Left ventricle myocardium inferior (tissue), 1 donor: ENCODE measurements at places on chromosomes 6 and 20.

GRCh38 chr6:147447835-147448611 is 60.5 kb upstream of the SAMD5 start:
- DNase-seq = no peak

- no peak for DNase-seq
Measured at GRCh38 chr6:141421378-141421777, 711.3 kb upstream of the GJE1 start.

DNA sequence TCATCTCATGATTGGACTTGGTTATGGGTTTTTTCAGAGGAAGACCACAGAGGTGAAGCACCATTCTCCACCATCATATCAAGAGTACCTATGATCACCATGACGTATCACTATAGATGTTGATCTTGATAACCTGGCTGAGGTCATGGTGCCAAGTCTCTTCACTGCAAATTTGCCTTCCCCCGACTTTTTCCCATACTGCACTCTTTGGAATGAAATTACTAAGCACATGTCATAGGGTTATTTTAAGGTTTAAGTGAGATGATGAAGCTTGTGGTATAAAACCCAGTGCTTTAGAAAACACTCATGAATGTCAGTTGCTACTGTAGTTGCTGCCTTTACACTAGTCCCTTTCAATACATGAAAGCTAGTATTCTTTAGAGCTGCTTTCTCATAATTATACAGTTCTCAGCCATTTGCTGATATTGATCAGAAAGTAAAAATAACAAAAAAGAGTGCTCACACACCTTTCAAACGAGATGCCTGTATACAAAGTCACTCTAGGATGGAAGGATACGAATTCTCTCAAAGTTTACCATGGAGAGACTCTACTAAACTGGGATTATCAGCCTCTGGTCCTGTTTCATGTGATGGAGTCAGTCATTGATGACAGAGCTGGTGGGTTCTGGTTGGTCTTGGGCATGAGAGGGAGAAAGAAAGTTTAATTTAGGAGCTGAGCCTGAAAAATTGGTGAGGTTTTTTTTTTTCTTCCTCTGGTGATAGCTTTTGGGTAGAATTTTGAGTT is 228.1 kb downstream of the PRL start:
- DNase-seq = no peak

- no peak for DNase-seq
Measured at GRCh38 chr6:83231146-83231545, 38.0 kb downstream of the RWDD2A start.

- peak; percentile 22 for DNase-seq
Measured at GRCh38 chr6:168219804-168220203, 99.8 kb downstream of the DACT2 start.

GRCh38 chr6:49540614-49541013 is 9.9 kb upstream of the C6orf141 start:
- no peak for DNase-seq

- DNase-seq = peak; percentile 83
Measured at GRCh38 chr6:143060354-143060805, 309 bp upstream of the AIG1 start.

GRCh38 chr6:7147051-7147671 is 39.4 kb downstream of the RREB1 start:
- no peak for DNase-seq

DNA sequence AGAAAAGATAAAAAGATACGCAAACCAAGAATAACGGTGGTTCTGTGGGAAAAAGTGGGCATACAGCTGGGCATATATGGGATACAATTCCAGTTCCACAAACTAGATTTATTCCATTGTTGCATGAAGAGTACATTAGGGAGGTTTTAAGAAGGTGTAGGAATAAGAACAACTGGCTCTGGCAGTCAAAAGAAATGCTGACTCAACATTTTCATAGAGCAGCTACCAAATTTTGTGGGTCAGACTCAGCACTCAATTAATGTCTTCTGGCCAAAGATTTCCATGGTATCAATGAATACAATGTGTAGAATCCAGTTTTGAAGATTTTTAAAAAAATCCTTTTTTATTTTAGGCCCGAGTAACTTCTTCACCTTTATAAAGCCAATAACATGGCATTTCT is 40.2 kb downstream of the TP53INP2 start:
- DNase-seq = no peak

DNA sequence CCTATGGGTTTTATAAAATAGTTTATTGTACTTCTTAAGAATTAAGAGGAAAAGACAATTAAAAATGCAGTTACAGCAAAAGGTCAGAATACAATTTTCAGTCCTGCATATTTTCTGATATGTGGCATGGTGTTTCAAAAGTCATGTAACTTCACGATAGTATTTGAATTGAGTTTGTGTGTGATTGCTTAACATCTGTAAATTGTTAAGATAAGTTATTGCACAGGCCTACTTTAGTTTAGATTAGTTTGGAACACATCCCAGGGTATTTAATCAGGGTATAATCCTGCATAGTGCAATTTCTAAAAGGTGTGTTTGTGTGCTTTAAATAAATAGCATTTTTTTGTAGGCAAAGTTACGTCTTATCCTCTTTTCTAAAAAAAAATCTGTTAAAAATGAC is 289.6 kb downstream of the RIMS1 start:
- no peak for DNase-seq

GRCh38 chr6:96235927-96236326 is 220.2 kb downstream of the FUT9 start:
- DNase-seq = no peak

GRCh38 chr6:168053086-168053956 is 25.7 kb downstream of the FRMD1 start:
- DNase-seq = no peak

DNA sequence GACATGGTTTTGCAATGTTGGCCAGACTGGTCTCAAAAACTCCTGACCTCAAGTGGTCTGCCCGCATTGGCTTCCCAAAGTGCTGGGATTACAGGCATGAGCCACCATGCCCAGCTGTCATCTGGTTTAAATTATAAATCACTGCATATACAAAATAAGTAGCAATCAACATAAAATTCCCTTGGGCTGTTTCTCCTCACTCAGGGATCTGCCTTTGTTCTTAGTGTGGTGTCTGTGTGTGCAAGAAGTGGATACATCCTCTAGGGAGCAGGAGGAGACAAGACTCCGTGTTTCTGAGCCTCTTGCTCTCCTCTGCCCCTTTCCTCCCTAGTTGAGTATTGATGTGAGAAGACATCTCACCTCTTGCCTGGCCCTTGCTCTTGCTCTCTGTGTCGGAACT is 65.2 kb upstream of the ADGRF4 start:
- DNase-seq = no peak

DNA sequence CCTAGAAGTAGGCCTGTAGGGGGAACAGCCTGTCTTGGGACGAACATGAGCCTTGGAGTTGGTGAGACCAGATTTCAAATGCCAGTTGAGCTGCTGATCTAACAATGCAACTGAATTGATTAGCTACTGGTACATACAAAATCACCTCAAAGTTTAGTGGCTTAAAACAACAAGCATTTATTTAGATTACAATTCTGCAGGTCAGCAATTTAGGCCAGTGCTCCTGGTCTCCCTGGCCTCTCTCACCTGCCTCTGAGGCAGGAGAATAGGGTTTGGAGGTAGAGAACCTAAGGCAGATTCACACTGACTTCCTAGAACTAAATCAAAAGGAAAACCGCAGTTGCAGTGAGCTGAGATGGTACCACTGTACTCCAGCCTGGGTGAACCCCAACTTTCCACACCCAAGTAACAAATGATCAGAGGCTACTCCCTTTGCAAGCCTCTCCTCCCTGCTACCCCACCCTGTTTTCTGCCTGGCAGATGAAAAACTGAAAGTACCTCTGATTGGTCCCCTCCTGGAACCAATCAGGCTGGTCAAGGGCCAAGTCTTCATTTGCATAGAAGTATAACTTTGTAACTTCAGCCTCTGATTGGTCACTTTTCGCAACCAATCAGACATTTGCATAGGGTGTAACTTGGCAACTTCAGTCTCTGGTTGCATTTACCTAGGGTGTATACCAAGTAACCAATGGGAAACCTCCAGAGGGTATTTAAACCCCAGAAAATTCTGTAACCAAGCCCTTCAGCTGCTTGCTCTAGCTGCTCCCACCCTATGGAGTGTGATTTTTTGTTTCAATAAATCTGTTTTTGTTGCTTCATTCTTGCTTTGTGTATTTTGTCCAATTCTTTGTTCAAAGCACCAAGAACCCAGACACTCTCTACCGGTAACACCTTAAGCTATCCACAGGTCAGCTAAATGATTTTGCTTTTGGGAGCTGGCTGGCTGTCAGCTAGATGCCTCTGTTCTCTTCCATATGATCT is 8.1 kb upstream of the UBR2 start:
- no peak for DNase-seq

DNA sequence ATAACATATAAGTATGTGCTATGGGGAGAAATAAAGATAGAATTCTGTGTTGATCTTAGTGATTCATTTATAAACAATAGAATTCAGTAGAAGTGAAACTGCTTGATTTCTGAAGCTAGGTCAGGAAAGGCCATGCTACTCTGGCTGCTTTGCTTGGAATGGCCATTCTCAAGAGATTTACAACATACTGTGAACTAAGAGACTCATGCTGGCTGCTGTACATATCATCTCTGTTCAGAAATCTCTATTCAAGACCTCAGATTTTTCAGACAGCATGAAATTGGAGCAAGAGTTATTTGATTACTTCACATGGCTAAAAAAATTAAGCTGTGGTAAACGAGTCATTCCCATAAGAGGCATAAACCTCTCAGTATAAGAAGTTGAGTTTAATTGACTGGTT is 662.6 kb downstream of the BCKDHB start:
- no peak for DNase-seq

- no peak for DNase-seq
Measured at GRCh38 chr20:52025938-52026337, 165.6 kb downstream of the ZFP64 start.

DNA sequence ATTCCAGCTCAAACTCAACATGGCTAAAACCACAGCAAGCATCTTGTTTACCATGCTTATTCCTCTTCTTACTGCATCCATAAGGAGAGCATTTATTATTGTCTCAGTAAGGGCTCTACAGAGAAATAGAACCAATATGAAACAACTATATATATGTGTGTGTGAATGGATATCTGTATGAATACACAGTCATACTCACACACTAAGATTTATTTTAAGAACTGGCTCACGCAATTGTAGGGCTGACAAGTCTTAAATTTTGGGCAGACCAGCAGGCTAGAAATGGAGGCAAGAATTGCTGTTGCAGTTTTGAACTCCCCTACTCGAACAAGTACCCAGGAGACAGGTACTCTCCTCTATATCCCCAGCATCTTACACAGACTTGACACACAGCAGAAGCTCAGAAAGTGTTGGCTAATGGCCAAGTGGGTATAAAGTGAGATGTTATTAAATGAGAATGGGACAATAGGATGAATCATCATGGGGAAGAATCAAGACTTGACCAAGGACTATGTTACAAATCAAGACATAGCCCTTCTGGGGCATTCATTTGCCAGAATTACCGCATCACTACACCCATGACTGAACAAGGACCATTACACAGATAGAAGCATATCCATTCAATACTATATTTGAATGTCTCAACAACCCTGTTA is 13.0 kb downstream of the ZHX3 start:
- DNase-seq = no peak

DNA sequence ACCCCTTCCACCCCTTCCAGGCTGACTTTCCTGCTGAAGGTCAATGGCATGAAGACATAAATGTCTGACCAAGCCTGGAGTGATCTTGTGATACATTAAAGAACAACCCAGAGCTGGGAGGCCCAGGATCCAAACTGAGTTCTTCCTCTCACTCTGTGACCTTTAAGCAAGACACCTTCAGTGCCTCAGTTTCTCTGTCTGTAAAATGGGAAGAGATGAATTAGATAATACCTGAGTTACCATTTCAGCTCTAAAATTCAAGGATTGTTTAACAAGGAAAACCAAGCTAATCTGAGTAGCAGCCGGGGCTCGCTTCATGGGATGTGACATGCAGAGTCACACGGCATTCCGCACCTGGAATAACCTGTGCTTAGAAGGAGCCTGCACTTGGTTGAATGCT is 7.0 kb upstream of the NFATC2 start:
- DNase-seq = no peak

GRCh38 chr20:25487975-25488374 is 80.5 kb downstream of the GINS1 start:
- no peak for DNase-seq

- no peak for DNase-seq
Measured at GRCh38 chr20:6558341-6558740, 209.1 kb upstream of the BMP2 start.

- DNase-seq = no peak
Measured at GRCh38 chr6:56154076-56154475, 93.3 kb downstream of the COL21A1 start.

- DNase-seq = no peak
Measured at GRCh38 chr6:135423649-135424128, 73.9 kb downstream of the AHI1 start.

GRCh38 chr6:138805016-138805765 is 9.3 kb downstream of the ECT2L start:
- DNase-seq = peak; percentile 40

DNA sequence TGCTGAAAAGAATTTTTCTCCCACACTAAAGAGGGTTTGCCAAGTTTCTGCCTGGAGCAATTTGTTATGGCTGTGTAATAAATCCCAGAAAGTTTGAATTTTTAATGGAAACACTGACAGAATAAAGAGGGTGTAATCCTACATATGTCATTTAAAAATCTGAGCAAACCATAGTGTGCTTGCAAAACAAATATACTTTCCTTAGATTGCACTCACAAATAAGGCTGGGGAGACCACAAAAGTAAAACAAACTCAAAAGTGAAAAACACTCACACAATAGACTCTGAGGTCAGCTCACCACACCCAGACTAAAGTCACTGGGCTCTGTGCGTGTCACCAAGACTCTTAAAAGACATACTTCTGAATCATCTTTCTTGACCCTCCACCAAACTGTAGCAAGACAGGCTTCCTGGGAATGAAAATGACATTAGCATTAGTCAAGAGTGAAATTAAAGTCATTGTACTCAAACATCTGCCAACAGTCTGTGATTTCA is 4.8 kb upstream of the ATXN1 start:
- DNase-seq = no peak

GRCh38 chr6:41728073-41728936 is 7.1 kb downstream of the TFEB start:
- no peak for DNase-seq

- DNase-seq = no peak
Measured at GRCh38 chr6:138856654-138857053, 60.8 kb downstream of the ECT2L start.

- DNase-seq = no peak
Measured at GRCh38 chr6:82494367-82494766, 130.8 kb downstream of the TPBG start.

DNA sequence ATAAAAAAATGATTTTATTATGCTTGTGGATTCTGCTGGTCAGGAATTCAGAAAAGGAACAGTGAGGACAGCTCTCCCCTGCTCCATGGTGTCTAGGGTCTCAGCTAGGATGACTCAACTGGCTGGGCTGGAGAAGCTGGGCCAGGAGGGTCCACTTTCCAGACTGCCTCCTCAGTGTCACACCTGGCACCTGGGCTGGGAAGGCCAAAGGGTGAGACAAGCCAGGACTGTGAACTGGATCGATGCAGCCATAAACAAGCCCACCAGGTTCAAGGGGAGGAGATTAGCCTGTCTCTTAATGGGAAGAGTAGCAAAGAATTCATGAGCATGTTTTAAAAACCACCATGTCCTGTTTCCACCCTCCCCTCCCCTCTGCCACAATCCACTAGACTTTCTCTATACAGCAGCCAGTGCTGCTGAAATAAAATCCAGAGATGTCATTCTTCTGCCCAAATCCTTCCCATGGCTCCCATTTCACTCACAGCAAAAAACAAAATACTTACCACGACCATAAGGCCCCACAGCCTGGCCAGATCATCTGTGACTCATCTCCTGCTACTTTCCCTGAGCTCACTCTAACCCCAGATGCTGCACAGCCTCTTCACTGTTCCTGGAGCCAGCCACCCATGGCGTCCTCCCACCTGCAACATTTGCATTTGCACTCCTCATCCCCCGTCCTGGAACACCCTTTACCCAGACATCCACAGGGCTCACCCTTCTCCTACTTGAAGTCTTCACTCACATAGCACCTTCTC is 13.8 kb downstream of the SPTLC3 start:
- no peak for DNase-seq
